ENCODE measurements at places on chromosomes 7 and 10.

- no peak for DNase-seq
Observed at GRCh38 chr10:48414778-48415177, 108.3 kb downstream of the MAPK8 start.

DNA sequence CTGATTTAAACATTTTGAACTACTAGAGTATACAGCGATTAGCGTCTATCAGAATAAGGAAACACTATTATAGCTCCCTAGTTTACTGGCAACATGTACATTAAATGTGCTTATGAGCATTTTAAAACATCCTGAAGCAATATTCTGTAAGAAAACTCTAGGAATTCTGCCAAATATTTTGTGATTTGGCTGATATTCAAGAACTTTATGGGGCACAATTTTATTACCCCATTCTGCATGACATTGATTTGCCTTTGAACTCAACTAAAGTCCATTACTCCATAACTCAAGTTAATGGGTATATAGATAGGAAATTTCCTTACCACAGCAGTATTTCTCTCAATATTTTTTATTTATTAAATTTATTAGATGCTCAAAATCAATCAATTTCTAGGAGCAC lies 369.9 kb upstream of the KCND2 start:
- no peak for DNase-seq

DNA sequence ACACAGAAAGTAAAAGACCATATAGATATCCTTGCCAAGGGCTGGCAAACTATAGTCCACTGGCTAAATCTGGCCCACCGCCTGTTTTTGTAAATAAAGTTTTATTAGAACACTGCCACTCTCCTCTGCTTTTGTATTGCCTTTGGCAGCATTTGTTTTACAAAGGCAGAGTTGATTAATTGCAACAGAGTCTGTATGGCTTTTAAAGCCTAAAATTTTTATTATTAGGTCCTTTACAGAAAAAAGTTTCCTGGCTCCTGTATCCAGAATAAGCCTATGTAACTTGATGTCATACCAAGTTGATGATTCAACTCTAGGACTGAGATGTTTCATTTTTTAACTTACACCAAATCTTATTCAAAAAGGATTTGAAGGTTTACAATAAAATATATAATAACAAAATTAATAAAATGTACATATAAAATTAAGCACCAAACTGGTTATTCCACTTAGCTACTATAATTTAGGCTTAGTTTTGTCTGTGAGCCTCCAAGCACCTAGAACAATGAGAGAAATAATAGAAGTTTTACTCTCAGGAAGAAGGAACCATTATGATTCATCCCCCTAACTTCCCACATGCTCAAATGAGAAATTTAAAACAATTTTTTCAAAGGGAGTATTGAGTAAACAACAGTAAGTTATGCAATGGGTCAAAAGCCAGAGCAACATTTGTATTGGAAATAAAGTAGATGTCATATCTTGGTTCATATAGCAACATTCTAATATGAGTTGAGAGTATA lies 31.9 kb downstream of the CPED1 start:
- no peak for DNase-seq

- DNase-seq = no peak
Observed at GRCh38 chr7:5172196-5172775, 17.7 kb upstream of the WIPI2 start.

DNA sequence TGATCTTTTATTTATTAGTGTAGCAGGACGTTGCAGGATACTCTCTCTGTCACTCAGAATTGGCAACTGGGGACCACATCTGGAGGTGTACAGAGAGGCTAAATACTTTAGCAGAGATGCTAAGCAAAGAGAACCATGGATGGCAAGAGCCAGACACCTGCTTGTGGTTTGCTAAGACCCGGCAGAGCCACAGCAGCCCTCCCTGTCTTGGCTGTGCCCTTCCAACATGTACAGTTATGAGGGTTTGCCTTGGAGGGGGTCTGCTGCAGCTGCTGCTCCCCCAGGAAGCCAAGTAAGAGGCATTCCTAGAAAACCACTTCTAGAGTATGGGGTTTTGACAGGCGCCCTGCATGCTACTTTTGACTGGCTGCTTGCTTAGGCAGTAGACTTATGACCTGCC lies 5.1 kb downstream of the NPVF start:
- DNase-seq = no peak
